ENCODE measurements at places on chromosomes 12 and 14.

DNA sequence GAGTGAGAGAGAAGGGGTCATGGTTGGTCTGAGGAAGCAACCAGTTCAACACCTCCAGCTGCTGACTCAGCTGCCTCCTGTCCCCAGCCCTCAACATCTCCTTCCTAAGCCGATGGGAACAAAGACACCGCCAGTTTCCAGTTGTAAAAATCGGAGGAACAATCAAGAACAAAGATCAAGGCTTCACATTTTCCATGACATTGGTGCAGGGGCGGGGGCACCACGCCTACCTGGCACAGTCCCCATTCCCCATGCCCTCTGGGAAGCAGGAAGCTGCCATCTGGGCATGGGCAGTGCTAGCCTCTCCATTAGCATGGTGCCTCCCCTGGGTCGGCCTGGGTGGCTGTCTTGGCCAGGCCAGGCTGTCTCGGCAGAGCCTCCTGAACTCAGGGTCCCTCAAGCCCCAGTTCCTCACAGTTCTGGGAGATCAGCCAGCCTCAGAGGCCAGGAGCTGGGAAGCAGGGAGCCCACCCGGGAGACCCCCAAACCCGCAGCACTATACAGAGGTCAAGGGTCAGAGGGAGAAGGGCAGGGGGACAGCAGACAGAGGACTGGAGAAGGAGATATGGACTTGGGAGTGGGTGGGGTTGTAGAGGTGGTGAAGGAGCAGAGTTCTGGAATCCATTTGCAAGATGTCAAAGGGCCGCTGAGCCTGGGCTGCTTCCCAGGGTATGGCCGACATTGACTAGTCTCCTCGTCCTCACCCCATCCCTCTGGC is 19.6 kb upstream of the TMEM106C start:
- DNase-seq, result no peak

DNA sequence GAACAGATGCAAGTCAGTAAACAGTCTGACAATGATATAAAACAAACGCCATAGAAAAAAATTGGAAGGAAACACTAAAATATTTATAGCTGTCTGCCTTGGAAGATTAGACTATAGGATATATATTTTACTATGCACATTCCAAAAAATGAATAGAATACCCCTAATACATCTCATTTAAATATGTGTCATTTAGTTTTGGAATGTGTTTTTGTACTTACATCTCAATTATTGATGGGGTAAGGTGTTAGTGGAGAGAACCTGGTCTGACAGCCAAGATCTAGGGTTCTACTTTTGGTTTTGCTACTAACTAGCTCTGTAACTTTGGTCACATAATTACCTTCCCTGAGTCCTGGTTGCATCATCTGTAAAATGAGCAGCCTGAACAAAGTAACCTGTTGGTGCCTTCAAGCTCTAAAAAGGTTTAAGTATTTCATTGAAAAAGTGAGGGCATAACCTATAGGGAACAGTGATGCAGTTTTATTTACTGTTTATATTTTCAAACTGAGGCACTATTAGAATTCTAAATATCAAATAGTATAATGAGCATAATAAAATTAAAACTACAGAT is 28.6 kb upstream of the SLC6A13 start:
- no peak for DNase-seq

GRCh38 chr12:9776781-9777180 is 16.1 kb upstream of the CD69 start:
- no peak for DNase-seq

DNA sequence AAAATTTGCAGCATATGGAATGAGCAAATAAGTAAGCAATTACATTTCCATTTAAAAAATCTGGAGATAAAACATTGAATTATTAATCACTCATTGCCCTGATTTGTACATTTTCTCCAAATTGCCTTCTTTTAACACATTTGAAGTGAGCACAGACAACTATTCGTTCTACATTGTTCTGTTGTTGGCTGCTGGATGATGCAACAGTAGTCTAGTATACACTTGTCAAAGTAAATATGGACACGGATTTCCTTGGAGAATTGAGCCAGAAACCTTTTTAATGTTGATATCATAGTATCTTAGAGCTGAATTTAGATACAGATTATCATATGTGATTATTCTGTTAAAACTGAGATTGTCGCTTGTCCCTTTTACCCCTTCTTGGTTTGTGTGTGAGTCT is 188.2 kb downstream of the FUT8 start:
- no peak for DNase-seq

DNA sequence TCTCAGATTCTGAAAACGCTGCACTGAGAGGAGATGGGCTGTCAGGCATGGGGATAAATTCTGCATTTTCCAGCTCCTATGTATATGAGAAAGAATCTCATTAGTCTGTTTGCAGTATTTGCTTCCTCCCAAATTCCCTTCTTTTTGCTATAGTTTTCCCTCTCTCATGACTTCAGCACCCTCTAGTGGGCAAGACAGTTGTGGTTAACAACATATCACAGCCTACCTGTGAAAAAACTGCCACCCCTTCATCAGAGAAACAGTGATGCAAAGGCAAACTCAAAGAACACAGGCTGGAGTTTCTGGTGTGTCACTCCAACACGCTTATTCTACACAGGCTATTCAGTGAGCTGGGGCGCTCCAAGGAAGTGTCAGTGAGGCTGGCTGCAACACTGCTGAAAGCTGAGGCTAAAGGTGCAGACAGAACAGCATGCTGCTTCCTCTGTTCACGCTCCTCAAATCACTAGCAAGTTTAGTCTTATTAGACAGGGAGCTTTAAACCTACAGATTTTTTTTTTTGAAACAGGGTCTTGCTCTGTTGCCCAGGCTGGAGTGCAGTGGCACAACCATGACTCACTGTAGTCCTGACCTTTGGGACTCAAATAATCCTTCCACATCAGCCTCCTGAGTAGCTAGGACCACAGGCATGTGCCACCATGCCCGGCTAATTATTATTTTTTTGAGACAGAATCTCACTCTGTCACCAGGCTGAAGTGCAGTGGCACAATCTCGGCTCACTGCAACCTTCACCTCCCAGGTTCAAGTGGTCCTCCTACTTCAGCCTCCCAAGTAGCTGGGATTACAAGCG is 19.3 kb downstream of the ZC2HC1C start:
- DNase-seq, result peak; percentile 46

- DNase-seq, result no peak
Measured at GRCh38 chr12:117484901-117485300, 123.5 kb upstream of the NOS1 start.

GRCh38 chr12:58502841-58503240 is 417.5 kb downstream of the LRIG3 start:
- no peak for DNase-seq

DNA sequence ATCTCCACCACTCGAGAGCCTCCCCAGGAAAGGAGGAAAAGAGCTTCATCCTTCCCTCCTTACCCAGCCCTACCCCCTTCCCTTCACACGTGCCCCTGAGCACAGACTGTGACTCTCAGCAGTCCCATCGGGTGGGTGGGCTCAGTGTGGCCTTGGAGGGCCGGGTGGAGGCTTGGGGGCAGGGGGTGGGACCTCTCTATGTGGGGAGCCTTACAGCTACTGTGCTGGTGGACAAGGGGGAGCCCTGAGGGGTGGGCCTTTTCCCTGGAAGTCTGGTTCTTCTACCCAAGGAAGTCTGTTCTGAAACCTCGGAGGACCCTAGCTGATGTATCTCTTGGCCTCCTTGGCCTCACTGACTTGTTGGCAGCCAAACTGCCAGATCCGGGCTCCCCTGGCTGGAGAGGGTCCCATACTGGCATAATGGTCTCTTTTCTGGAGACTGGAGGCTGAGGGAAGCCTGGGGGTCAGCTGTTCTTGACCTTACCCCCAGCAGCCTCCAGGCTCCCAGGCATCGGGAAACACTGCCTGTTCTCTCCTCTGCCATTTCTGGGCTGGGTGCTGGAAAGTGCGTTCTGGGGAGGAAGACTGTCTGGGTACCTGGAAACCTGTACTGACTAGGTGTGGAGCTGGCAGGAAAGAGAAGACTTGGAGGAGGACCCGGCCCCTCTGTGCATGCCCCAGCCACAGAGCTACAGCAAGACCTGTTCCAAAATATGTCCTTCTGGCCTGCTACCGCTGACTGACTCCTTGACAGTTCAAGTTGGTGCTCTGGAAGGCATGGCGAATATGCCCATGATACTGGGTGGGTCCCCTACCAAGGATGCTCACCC is 7.6 kb downstream of the VASH1 start:
- DNase-seq, result no peak

GRCh38 chr12:40602562-40602961 is 89.7 kb upstream of the CNTN1 start:
- DNase-seq, result no peak

DNA sequence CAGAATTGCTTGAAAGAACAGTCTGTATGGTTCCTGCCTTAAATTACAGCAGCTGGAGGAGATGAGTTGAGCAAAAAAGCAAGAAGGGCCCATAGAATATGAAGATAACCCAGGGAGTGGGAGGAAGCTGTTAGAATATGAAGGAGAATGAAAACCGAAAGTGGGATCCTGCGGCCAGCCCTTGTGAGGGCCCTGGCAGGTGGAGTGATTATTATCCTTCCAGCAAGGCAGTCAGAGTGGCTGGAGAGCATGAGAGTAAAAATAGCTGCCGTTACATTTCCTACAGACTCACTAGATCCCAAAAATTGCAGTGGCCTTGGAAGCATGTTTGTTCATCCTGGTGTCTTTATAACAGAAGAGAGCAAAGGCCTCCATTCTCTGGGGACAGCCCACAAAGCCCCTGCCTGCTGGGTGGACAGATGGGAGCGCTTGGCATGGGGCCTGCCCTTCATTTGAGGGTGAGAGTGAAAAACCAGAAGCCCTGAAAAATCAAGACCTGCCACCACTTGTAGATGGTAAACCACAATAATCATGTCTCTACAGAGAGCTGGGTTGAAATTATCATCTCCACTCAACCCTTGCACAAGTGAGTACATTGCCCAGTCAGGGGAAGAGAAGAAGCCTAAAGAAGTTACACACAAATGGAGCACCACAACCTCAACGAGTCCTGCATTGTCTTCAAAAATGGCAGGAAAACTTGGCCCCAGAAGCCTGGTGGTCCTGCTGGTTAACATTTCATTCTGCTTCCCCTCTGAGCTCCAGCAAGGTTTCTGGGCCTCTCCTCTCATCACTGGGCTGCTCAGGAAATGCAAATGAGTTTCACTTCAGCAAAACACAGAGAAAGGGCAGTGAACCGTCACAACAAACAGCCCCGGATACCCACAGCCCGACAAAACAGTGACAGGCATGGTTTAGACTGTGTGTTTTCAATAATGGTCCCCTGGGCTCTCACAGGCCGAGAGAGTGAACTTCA is 20.5 kb downstream of the ZDHHC22 start:
- DNase-seq, result peak; percentile 97

GRCh38 chr14:102829016-102829548 is 51.8 kb downstream of the TRAF3 start:
- DNase-seq, result no peak

- no peak for DNase-seq
Measured at GRCh38 chr14:99436247-99437180, 44.1 kb downstream of the SETD3 start.

DNA sequence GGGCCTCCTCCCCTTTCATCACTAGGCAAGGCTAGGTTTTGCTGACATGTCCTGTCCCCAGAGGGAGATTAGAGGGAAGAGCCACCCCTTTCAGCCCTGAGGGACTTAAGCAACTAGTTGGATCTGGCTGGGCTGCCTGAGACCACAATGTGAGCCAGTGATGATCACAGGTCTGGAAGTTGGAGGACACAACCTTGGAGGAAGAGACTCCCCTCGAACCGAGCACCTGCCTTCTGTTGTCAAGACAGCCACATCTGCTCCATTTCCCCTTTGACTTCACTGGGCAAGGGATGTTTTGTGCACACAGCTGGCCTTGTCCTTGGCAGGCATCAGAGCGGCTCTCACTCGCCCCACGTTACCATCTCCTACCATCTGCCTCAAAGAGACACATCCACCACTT is 31.4 kb downstream of the MVK start:
- peak; percentile 18 for DNase-seq

GRCh38 chr12:116376354-116377193 is 99.1 kb upstream of the MED13L start:
- no peak for DNase-seq

GRCh38 chr14:75497701-75498100 is 24.6 kb upstream of the BATF start:
- DNase-seq, result no peak

GRCh38 chr12:101877806-101878242 is 444 bp downstream of the DRAM1 start:
- DNase-seq, result no peak

DNA sequence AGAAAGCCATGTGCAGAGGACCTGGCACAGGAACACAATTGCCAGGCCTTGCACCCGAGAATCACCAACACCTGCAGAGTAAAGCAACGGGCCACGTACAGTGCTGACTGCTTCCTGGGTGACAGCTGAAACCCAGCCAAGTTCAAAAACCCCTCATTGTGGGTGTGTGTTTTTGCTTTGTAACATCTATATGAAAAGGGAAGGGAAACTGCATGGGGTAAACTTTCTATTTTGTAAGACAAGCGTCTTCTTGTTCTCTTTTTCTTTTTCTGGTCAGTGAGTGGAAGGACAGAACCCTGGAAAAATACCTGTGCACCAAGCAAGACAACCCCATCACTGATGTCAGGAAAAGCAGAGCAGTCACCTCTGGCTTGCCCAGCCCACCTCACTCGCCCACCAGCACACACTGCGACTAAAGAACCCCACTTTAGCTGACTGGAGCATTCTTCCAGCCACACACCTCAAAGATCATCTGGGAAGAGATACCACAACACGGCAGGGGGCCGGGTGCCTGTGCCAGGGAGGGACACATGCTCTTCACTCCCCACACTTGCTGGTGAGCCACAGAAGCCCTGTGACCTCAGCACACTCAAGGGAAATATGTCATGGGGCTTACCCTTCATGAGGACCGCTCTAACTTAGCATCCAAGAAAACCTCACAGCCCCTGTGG is 172.3 kb downstream of the NDUFA12 start:
- peak; percentile 84 for DNase-seq

DNA sequence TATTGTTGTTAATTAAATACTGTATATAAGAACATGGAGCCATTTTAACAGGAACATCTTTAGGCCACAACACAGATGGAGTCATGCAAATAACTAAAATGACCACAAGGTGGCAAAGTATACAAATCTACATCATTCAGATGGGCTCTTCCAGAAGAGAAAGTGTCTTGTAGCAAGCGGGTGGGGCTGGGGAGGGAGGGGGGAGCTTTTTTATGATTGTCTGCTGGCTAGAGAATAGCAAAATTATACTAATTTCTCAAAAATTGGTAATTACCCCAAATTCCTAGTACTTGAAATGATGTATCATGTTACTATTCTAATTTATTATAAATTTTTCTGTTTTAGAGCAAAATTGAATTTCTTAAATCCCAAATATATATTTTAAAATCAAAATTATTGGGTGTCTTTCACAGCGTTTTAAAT is 378.7 kb downstream of the PRKD1 start:
- DNase-seq, result peak; percentile 68

- no peak for DNase-seq
Measured at GRCh38 chr12:2163177-2163941, 110.6 kb downstream of the CACNA1C start.

- DNase-seq, result no peak
Measured at GRCh38 chr12:116171549-116171948, 105.9 kb downstream of the MED13L start.

GRCh38 chr14:50605766-50606165 is 45.8 kb downstream of the ATL1 start:
- DNase-seq, result no peak

All from NAMALWA (cell line).